Stimulated activated CD4-positive, alpha-beta T cell treated with anti-CD3 and anti-CD28 coated beads, Interleukin-12 subunit alpha, Interleukin-12 subunit beta, amount 100 ng/mL, for 48 hours (primary cell): ENCODE measurements at places on chromosomes 11 and 22.

- no peak for DNase-seq
Observed at GRCh38 chr11:96075532-96075959, 151.6 kb upstream of the MTMR2 start.

- no peak for DNase-seq
Observed at GRCh38 chr11:103450241-103450640, 341.0 kb downstream of the DYNC2H1 start.

DNA sequence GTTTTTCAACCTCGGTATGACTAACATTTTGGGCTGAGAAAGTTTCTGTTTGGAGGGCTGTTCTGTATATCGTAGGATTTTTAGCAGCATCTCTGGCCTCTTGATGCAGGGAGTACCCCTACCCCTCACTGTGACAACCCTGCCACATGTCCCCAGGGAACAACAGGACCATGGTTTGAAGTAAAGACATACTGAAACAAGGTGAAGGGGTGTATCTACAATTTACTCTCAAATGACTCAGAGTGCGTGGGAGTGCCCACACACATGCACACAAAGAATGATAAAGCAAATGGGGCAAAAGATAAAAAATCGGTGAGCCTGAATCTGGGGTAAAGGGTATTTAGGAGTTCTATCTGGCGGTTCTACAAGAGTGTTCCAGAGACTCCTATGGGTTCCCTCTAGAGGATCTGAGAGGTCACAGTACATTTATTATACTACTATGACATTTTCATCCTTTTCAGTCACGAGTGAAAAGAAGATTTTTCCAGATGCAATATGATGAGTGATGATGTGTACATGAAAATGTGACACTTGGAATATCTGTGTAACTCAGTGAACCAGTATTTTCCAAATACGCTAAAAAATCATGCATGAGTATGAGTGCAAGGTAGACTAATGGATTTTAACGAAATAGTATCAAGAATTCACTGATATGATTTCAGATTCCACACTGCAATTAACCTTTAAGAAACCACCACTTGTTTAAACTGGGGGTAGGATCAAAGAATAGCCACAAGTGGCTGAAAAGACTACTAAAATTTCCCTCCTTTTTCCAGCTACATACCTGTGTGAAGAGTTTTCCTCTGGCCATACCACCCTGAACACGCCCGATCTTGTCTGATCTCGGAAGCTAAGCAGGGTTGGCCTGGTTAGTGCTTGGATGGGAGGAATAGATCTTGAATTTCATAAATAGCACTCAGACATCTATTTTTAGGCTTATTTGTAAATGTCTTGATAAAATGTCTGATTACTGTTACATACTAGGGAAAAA, 56.3 kb upstream of the YPEL1 start:
- peak; percentile 28 for DNase-seq

DNA sequence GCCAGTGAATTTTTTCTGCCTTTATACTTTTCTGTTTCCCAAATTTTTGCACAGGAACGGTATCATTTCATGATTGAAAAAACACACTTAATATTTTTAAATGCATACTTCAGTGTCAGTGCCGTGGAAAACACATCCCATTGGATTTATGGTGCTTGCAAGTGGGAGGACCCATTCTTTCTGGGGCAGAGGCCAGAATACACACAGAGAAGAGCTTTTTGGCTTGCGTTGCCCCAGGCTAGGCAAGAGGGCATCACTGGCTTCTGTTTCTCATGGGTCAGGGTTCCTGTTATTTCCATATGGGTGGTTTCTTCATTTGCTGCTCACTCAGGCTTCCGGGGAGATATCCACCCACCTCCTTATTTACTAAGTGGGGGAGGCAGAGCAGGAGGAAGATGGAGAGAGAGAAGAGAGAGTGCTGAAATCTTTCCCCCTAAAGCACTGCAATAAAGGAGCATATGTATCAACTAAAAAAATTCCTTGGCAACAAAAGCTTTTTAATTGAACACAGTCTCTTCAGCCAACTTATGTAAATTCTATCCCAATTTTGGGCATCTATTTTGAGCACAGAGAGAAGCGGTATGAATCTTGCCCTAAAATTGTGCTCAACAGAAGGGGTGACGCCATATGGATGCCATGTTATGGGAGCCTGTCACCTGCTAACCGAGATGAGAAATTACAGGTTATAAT, 66.0 kb upstream of the KIRREL3 start:
- DNase-seq: no peak

DNA sequence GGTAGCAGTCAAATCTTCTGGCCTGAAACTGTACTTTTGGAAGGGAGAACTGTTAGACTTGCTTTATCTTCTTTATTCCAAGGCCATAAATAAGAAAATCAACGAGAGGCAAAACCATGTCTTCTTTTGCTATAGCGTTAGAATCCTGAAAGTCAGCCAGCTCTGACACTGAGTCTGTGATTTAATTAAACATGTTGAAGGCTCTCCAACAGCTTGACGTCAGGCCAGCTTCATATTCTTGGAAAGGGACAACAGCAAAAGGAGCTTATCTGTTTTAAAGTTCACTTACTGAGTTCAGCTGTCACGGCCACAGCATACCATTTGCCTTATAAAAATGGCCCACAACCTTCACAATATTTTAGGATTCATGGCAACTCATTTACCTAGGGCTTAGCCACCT, 131.0 kb upstream of the LDLRAD3 start:
- no peak for DNase-seq

- DNase-seq: no peak
Observed at GRCh38 chr11:116879800-116880625, 42.6 kb upstream of the APOA1 start.

DNA sequence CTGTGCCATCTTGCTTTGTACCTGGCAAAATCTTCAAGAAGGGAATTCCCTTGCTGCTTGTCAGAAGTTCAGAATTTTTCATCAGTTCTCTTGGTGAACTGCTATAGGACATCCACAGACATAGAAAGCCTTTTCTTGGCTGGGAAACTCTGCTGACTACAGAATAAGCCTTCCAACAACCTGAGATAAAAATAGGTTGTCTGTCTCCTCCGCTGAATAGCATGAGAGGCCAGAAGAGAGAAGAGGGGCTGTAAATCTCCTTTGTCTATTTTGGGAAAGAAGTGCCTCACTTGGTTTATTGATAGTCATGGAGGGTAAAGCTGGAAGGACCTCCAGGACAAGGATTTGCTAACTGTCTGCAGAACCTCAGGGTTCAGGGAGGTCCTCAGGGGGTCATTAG, 48.2 kb downstream of the C11orf91 start:
- no peak for DNase-seq

GRCh38 chr11:130675371-130675821, 227.0 kb downstream of the ADAMTS15 start:
- no peak for DNase-seq

- peak; percentile 86 for DNase-seq
Observed at GRCh38 chr11:61129639-61130523, 27.6 kb downstream of the CD5 start.

- no peak for DNase-seq
Observed at GRCh38 chr22:49077036-49077393, 750.7 kb downstream of the BRD1 start.

GRCh38 chr11:132314911-132315455, 944.6 kb downstream of the NTM start:
- no peak for DNase-seq

DNA sequence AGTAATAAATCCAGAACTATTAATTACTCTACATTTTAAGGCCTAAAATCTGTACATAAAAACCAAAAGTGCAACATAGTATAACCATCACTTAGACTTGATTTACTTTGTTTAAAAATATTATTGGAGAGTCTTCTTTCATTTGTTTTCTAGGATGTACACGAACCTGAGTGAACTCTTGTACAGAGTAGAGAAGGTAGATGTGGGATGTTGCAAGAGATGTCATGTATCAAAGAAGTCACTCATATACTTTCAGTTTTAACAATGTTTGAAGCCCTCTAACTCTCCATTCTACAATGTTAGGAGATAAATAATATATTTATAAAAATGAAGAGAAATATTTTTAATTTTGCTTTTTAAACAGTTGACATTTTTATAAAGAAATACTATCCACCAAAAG, 38.6 kb downstream of the SOX6 start:
- no peak for DNase-seq

GRCh38 chr22:36226189-36226588, 13.1 kb downstream of the APOL2 start:
- no peak for DNase-seq

DNA sequence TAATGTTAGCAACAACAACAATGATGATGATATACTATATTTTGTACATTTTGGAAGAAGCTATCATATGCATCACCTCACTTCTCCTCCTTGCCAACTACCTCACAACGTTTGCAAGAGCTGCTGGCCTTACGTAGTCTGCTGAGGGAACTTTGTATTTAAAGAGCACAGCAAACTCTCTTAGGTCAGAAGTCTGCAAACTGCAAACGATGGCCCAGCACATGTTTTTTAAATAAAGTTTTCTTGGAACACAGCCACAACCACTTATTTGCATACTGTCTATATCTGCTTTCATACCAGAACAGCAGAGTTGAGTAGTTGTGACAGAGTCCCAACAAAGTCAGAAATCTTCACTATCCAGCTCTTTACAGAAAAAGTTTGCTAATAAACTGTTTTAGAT, 261.7 kb downstream of the TENM4 start:
- DNase-seq: no peak

GRCh38 chr11:111105566-111105965, 140.0 kb upstream of the POU2AF2 start:
- no peak for DNase-seq

DNA sequence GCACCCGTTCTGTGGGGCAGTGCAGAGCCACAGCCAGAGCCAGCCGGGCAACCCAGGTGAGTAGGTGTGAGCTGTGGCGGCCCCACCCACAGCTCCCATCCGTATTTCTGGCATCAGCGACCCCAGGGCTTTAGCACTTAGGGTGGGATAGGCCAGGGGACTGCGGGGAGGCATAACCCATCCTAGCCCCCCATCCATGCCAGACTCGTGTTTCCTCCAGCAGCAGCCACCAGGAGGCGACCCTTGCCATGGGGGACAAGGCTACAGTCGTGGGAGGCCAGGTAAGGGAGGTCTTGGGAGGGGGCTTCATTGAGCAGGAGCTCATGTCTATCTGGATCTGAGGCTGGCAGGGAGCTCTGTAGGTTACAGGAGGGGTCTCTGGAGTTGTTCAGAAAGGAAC, 873 bp downstream of the OTOG start:
- DNase-seq: no peak

- DNase-seq: no peak
Observed at GRCh38 chr11:71309611-71310010, 57.2 kb upstream of the SHANK2 start.

DNA sequence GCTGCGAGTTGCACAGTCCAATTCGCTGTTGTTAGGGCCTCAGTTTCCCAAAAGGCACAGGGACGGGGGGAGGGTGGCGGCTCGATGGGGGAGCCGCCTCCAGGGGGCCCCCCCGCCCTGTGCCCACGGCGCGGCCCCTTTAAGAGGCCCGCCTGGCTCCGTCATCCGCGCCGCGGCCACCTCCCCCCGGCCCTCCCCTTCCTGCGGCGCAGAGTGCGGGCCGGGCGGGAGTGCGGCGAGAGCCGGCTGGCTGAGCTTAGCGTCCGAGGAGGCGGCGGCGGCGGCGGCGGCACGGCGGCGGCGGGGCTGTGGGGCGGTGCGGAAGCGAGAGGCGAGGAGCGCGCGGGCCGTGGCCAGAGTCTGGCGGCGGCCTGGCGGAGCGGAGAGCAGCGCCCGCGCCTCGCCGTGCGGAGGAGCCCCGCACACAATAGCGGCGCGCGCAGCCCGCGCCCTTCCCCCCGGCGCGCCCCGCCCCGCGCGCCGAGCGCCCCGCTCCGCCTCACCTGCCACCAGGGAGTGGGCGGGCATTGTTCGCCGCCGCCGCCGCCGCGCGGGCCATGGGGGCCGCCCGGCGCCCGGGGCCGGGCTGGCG, at the start of gene BCR:
BCR (plus strand) TSS at position 209 of the 592 bp plus-strand sequence. CDS start 452 bp downstream, outside the sequence.
- DNase-seq: no peak

- no peak for DNase-seq
Observed at GRCh38 chr11:83502041-83502440, 215.9 kb upstream of the CCDC90B start.

DNA sequence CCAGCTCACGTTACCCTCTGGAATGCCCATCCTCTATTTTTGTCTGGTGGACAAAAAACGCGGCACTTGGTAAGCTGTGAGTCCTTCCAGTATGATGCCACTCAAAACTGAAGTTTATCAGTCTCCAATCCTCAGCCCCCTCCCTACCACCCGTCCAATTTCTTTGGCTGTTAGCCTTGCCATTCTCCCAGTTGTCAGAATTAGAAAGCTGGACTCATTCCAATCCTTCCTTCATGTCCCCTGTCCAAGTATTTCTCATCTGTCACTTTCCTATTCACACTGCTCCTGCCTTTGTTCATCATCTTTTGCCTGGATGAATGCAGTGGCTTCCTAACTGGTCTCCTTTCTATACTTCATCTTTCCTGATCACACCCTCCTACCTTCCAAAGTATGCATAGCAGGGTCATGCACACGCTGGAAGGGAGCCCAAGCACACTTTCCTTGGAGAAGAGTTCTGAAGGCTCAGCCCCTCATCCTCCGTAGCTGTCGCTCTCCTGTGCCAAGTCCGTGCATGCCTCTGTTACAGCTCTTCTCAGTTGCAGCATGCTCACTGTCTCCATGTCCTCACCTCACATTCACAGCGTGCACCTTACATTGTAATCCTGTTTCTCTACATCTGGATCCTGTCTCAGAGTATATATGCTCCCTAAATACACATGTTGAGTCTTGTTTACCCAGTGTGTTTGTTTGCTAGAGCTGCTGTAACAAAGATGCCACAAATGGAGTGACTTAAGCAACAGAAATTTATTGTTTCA, 19.4 kb downstream of the APLP2 start:
- DNase-seq: no peak

DNA sequence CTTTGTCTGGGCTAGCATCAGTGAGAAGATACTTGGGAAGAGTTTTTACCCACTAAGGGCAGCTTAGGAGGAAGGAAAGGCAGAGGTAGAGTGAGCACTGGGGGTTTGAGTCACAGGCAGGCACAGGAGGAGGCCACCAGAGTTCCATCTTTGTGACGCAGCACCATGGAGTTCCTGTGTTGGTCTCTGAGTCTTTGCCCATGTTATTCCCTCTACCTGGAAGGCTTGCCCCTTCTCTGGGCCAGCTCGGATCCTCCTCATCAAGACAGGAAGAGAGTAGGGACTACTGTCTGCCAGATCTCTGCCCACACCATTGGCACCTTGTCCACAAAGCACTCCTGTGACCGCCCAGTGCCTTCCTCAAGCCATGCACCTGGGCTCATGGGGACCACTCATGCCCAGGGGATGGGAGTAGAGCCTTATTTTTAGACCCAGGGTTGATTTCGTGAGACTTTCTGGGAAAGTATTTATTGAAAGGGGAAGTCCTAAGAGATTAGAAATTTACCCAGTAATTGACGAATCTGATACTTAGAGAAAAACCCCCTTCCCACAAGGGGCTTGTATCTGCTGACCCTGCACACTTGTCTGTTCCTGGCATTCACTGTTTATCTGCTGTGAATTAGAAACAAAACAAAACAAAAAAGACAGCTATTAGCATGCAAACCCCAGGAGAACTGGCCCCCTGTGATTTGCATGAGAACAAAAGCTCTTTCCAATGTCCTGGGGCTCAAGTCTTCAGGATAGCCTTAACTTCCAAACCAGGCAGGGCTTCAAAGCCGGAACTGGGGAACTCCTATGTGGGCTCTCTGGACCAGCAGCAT, 35.9 kb upstream of the MYEOV start:
- DNase-seq: no peak

- no peak for DNase-seq
Observed at GRCh38 chr11:101582236-101582988, 1.4 kb downstream of the TRPC6 start.
